ENCODE measurements at places on chromosomes 7 and 10.

DNA sequence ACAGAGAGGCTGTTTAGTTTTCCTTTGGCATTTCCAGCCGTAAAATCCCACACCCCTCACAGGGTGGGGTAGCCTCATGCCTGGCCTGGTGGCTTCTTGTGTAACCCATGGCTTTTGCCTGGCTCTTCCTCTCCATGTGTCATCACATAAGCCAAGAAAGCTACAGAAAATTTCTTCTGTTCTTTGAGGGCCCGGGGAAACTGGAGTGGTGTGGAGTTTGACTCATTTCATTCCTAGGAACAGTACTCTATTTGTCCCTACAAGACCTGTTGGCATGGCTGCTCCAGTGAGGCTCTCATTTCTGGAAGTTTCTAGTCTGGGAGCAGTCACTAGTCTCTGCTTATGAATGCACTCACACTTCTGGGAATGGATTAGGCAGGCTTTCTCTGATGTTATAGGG is 523.9 kb downstream of the SUGCT start:
- DNase-seq = no peak

DNA sequence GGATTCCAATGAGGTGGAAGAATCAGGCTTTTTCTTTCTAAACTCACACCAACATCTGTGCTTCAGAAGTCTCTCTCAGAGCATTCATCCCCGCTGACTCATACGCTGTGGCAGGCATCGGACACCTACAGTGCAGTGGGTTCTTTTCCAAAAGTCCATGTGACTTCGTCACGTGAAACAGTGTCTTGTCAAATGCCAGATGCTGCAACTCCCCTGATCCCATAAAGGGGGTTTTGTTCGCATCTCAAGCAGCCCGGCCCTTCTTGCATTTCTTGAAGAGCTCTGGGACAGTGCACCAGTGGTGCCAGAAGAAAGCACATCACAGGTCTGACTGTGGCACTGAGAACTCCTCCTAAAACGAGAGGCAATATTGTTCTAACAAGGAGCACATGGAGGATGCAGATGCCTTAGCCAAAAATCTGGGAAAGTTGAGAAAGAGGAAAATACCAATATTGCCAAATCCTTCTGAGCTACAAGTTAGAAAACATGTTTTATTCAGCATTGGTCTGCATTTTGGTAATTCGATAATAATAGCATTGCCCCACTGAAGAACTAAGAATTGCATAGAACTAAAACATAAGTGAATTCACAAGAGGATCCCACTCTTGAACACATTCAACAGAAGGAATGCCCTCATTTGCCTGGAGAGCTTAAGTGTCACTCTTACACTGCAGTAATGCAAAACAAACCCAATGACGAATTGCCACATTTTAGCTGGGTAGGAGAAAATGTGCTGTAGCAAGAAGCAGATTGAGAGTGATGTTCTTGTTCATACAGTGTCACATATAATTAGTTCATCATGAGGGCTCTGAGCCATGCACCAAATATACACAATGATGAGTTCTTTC is 204.4 kb downstream of the CXCL12 start:
- peak; percentile 68 for DNase-seq

- no peak for DNase-seq
These were observed 10.3 kb upstream of the H2AZ2 start for GRCh38 chr7:44858161-44858560.

GRCh38 chr7:29397398-29397797 is 166.2 kb upstream of the PRR15 start:
- no peak for DNase-seq

DNA sequence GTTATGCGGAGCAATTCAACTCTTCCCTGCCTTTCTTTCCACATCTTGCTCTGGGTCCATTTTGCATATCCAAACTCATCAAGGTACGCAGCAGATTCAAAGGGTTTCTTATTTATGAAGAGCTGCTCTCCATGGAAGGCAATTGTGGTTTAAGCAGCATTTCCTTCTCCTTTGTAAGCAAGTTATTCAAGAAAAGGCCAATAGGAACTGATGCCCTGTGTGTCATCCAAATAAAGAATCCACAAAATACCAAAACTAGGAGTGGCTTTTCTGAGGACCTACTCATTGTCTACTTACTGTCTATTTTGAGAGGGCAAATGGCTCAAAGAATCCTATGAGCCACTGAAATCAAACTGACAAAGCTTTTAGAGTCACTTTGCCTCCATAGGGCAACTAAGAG is 253.1 kb downstream of the PTEN start:
- DNase-seq = no peak

DNA sequence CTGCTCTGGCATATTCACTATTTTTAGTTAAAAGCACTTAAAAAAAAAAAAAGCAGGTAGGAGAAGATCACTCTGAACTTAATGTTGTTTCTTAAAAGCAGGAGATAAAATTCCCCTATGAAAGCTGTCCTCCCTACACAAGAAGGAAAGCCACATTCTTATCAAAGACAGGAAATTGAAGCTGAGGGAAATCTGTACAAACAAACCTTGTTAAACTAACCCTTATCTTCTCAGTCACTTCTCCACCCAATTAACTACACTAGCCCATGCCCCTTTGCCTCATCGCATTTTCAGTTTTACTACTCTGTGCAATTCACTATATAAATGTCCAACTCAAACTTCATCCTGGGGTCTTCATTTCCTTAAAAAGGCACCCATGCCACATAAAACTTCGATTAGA is 2.7 kb upstream of the CDCA7L start:
- DNase-seq = no peak
